T-helper 17 cell (primary cell): ENCODE measurements at places on chromosomes 5 and 9. TPM values are rescaled to one million over a fixed set of nuclear protein-coding genes. Genes with fewer than 3 reads are reported as not detected.

GRCh38 chr5:32572778-32573480 is 12.4 kb upstream of the SUB1 start:
- H3K4me1 ChIP-seq: peaks cover 4% of the 10 kb centered on the region
- no peaks in the 10 kb centered on the region for H3K27me3 ChIP-seq
- no peak for DNase-seq
- no peak overlapping the region for H3K4me3 ChIP-seq

DNA sequence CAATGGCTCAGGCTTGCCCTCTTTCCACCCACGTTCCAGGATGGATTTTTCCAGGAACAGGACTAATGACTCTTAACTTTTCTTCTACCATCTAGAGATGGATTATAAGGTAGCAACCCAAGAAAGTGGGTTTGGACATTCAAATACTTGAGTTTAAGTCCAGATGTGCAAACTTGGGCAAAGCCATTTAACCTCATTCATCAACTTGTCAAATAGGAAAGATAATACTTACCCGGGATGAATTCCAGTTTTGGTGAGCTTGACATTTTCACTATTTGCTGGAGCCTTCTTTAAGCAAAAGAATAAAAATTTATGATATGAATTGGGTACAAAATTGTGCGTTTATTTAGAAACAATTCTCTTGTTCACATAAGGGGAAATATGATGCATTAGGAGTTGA is 44.3 kb upstream of the ZBED3 start:
- no peak for DNase-seq
- H3K4me1 ChIP-seq: peaks cover 4% of the 10 kb centered on the region
- H3K4me3 ChIP-seq: no peak overlapping the region
- no peaks in the 10 kb centered on the region for H3K36me3 ChIP-seq
- H3K27ac ChIP-seq: no peak overlapping the region

DNA sequence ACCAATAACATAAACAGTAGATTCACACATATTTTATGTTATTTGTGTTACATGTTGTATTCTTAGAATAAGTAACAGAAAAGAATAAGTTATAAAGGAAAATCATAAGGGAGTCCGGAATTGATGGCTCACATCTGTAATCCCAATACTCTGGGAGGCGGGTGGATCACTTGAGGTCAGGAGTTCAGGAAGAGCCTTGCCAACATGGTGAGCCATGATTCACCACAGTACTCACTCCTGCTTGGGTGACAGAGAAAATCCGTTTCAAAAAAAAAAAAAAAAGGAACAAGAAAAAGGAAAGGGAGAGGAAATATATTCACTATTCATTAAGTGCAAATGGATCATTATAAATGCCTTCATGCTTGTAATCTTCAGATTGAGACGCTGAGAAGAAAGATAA is 533.3 kb upstream of the CDH9 start:
- H3K27me3 ChIP-seq: no peaks in the 10 kb centered on the region
- H3K27ac ChIP-seq: no peak overlapping the region
- H3K4me3 ChIP-seq: no peak overlapping the region
- no peaks in the 10 kb centered on the region for H3K36me3 ChIP-seq

DNA sequence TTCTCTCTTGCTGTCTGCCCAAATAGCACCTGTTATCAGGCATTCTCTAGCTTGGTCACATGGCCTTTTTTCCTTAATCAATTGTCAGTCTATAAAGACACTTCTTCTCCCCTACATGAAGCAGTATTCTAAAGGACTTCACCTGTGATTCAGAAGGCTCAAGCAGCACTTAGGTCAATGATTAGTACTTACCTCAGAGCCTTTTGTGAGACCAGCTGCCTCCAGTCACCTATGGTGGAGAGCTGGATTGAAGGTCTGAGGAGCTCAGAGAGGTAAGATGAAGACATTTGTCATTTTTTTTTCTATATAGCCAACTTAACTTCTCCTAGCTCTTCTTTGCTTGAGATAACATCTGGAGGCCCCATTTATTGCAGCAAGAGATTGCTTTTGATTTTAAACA is 278.3 kb upstream of the PCSK5 start:
- no peaks in the 10 kb centered on the region for H3K36me3 ChIP-seq
- H3K4me1 ChIP-seq: no peaks in the 10 kb centered on the region
- H3K27me3 ChIP-seq: peaks cover 15% of the 10 kb centered on the region
- DNase-seq: no peak

- no peak for DNase-seq
- H3K27ac ChIP-seq: no peak overlapping the region
- no peaks in the 10 kb centered on the region for H3K4me1 ChIP-seq
- no peaks in the 10 kb centered on the region for H3K36me3 ChIP-seq
These were observed 567.2 kb upstream of the ARRDC3 start for GRCh38 chr5:91950328-91950727.

- H3K27me3 ChIP-seq: no peaks in the 10 kb centered on the region
- H3K36me3 ChIP-seq: no peaks in the 10 kb centered on the region
- H3K4me1 ChIP-seq: no peaks in the 10 kb centered on the region
- H3K27ac ChIP-seq: no peak overlapping the region
These were observed 164.5 kb downstream of the IZUMO3 start for GRCh38 chr9:24381205-24381604.

F2RL2 gene
- not detected for total RNA-seq

ZBTB26 gene
- total RNA-seq: 7.2 TPM

MLANA gene
- not detected for total RNA-seq

DPYSL3 gene
- total RNA-seq: not detected

CA9 gene
- not detected for total RNA-seq

TMEM252 gene
- not detected for total RNA-seq
